ENCODE measurements at places on chromosomes 1 and 21.

DNA sequence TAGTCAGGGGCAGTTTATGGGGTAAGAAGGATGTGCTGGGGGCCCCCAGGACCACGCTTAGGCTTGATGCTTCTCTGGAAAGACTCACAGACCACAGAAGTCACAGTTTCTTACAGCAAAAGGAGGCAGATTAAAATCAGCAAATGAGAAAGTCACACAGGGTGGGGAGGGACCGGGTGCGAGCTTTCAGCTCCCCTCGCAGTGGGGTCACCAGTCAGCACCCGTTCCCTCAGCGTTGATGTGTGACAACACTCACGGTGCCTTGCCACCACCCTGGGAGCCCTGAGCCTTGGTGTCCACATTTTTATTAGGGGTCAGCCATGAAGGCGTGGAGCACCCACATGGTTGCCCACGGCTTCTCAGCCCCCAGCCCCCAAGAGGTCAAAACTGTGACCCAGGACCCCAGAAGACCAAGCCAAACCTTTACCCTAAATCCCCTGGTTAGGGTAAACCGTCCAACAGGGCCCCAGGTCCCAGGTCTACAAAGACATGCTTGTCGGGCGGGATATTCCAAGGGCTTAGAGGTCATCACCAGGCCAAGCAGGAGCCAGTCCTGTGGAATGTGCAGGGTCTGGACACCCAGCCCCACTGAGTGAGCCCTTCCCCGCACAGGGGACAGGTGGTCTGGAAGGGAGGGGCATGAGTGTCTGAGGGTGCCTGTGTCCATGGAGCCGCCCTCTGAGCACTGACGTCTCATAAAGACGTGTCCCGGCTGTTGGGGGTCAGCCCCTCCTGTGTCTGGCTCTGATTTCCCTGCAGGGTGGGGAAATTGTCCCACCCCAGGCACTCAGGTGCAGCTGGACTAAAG, 64.5 kb upstream of the ABCG1 start:
- DNase-seq: no peak

- no peak for DNase-seq
Measured at GRCh38 chr1:86478416-86479156, 9.9 kb downstream of the CLCA1 start.

DNA sequence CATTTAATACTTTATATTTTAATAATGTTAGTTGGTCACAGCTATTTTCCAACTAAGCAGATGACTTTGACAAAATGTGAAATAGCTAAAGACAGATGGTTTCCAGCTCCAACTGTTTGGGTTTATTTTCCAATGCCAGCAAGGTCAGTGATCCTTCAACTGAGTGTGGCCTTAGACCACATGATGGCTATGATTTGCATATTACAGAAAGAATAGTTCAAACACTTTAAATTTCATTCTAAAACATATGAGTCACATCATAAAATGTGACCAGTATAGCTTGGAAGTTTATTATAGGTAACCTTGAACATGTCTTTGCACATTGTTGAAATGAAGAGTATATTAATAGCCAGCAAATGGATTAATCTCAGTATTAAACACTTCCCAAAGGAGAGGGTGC, 454.0 kb upstream of the C1orf87 start:
- no peak for DNase-seq

DNA sequence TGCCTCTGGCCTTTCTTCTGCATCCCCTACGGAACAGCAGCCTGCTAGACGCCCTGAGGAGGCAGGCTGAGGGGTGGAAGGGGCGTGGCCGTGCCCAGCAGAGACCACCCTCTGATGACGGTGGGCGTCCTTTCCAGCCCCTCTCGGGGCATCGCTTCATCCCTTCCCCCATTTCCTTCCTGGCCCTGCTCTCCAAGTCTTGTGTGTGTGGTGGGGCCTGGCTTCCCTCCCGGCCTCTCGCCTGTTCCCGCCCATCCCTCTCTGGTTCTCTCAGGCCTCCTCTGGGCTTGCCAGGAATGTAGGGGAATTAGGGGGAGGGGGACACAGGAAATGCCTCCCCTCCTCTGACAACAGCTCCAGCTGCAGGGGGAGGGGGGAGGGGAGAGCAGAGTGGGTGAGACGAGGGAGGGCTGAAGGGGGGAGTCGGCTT, 51.1 kb downstream of the SKI start:
- DNase-seq: no peak

GRCh38 chr1:149887456-149888246, 11.7 kb upstream of the BOLA1 start:
- peak; percentile 65 for DNase-seq

DNA sequence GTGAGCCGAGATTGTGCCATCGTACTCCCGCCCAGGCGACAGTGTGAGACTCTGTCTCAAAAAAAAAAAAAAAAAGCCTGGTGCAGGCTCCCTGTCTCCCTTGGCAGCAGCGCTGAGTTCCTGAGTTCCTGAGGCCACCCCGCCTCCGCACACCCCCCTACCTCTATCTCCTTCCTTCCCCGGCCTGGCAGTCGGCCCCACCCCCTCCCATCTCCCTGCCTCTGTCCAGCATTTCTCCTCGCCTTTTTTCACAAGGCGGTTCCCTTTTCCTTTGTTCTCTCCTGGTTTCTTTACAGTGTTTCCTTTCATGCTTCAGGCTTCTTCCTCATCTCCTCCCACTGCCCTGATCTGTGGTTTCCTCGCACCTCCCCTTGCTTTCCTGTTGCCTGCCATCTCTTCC, 2.7 kb downstream of the RORC start:
- no peak for DNase-seq

- no peak for DNase-seq
Measured at GRCh38 chr1:58395355-58395754, 151.2 kb downstream of the OMA1 start.

- DNase-seq: no peak
Measured at GRCh38 chr1:33119532-33120217, 38.7 kb downstream of the AZIN2 start.

GRCh38 chr1:218164111-218164929, 120.8 kb upstream of the RRP15 start:
- DNase-seq: no peak

GRCh38 chr1:1537626-1538250, 2.7 kb downstream of the TMEM240 start:
- DNase-seq: no peak

DNA sequence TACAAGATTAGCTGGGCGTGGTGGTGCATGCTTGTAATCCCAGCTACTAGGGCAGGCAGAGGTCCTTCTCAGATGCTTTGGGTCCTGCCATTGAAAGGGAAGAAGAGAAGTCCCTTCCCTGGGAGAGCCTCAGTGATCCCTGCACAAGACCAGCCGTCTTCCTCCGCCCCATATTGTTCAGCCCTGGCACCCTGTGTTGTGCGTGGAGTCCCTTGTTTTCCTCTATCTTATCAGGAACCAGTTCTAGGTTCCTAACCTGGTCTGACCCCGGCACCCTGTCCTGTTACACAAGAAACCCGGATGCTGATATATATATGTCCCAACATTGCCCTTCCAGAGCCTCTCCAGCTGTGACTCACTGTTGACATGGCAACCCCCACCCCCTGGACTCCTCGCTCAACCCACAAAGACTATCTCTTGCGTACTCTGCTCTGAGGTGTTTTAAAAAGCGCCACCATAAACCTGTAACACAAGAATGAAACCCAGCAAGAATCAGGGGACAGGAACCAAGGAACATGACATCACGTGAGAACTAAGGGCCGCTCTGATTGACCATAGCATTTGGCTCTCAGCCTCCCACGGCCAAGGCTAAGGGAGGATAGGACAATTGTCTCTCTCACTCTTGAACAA, 4.8 kb downstream of the MX2 start:
- DNase-seq: no peak

- no peak for DNase-seq
Measured at GRCh38 chr1:241310451-241310850, 46.6 kb downstream of the RGS7 start.

DNA sequence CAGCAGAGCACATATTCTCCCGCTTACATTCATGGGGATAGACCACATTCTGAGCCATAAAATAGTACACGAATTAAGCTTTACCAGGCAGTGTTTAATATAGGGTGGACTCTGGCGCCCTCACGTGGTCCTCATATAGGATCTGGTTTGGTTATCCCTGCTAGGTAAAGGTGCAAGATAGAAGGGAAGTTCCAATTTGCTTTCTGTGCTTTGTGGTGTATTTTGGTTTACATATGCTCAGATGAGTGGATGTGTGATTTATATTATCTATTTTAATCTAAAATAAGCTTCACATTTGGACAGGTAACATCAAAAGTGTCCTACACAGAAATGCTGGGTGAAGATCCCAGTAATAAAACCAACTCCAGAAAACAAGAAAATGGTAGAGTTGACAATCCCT, 3.6 kb downstream of the CR1 start:
- peak; percentile 47 for DNase-seq

DNA sequence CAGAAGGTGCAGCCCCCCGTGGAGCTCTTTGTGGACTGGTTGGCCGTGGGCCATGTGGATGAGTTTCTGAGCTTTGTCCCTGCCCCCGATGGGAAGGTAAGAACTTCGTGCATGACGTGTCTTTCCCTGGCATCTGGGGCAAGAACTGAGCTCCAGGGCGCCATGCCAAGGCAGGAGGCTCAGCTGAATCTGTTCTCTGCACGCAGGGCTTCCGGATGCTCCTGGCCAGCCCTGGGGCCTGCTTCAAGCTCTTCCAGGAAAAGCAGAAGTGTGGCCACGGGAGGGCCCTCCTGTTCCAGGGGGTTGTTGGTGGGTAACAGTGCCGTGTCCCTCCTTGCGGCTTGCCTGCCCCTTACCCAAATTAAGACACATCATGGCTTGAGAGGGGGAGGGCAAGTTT, 27.7 kb downstream of the PADI3 start:
- no peak for DNase-seq

DNA sequence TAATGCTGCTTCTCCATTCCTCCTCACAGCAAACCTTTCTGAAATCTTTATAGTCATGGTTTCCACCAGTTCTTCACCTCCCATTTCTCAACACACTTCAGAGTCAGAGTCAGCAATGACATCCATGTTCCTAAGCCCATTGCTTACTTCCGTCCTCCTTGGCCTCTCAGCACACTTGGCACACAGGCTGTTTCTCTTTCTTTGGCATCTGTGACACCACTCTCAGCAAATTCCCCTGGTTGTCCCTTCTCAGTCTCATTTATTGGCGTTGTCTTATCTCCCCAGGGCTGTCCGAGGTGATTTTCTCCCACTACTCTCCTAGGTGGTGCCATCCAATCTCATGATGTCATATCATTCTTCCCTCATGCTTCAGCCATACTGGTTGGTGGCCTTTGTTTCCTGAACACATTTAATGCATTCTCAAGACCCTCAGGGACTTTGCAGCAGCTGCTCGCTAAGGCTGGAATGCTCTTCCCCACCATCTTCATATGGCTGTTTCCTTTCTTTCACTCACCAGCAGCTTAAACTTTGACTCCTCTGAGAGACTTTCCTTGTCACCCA, 3.3 kb upstream of the LGALS8 start:
- no peak for DNase-seq

GRCh38 chr21:26698416-26698815, 125.3 kb upstream of the CYYR1 start:
- no peak for DNase-seq

DNA sequence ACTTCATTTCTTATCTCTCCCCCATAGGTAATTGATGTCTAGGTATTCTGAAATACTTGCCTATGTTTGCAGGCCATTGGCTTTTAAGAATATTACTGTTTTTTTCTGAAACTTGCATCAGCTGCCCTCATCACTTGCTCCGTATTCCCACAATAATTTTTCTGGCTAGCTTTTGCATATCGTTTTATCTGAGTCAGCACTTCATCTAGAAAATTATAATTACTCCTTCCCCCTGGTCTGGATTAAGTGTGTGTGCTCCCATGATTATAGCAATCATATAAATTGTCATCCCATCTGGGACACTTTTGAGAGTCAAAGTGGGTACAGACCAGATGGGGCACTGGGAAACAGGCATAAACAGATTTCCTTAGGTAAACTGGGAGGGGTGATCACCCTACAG, 583.2 kb upstream of the B3GALT2 start:
- DNase-seq: no peak

- no peak for DNase-seq
Measured at GRCh38 chr1:41659159-41659495, 174.6 kb upstream of the EDN2 start.

DNA sequence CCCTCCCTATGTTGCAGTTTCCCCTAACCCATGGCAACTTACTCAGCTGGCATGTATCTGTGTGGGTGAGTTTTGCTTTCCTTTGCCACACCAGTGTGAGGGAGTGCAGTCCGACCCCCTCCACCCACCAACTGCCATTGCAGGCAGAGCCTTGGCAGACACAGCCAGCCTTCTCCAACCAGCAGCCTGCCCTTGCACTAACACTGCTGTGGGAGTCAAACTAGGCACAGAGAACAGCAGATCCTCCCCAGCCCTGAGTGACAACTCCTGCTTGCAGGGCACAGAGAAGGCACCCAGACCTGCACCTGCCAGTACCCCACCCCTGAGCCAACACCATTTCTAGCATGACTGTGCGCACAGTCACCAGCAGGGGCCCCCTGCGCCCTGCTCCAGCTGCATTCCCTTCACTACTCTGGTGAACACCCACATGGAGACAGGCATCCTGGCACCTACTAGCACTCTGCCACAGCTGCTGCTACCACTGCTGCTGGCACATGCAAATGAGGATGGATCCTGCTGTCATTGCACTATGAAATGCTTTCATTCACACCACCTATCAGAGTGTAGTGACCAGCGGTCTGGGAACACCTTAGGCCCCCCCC, 98.4 kb downstream of the MAGI3 start:
- no peak for DNase-seq

- no peak for DNase-seq
Measured at GRCh38 chr1:54792686-54793282, 8.3 kb downstream of the TTC22 start.

DNA sequence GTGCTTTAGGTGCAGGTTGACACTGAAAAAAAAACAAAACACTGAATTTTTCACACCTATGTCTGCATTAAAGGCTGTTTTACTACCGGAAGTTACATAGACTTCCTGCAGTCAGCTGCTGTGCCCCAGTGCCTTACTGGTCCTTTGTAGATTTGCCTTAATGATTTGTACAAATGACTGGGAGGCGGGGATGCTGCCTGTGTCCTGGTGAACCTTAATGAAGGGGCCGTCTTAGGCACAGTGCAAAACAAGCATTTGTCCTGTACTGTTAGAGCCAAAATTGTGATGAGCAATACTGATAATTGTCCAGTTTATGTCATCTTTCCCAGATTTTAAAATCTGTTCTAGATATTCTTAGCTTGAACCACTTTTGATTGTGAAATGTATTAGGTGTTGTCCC, 90.9 kb upstream of the PGD start:
- no peak for DNase-seq

- no peak for DNase-seq
Measured at GRCh38 chr1:245126530-245126929, 28.3 kb upstream of the KIF26B start.

DNA sequence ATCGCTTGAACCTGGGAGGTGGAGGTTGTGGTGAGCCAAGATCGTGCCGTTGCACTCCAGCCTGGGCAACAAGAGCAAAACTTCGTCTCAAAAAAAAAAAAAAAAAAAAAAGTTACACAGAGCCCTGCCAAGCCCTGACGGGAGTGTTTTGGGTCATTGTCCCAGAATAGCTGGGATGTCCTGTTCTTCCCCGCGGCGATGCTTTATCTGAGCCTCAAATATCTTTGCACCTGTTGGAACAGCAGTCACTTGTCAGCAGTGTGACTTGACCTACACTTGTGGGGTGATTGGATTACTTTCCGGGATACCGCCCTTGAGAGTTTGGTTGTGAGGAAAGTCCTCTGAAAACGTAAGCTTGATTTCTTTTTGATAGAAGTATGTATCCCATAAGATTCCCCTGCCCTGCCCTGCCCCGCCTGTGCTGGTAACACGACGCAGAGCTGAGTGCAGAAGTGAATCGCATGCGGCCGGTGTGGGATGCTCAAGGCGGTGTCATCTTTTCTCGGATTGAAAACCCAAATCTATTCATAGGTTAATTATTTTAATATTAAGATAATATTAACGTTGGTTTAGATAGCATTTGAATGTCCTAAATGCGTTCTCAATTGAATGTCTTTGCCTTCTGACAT, 50.9 kb downstream of the PCNT start:
- no peak for DNase-seq

Measured in effector CD8-positive, alpha-beta T cell (primary cell).